ENCODE measurements at places on chromosomes 16 and 17.

GRCh38 chr16:84603140-84603816 is 14.6 kb downstream of the COTL1 start:
- DNase-seq = peak; percentile 96

DNA sequence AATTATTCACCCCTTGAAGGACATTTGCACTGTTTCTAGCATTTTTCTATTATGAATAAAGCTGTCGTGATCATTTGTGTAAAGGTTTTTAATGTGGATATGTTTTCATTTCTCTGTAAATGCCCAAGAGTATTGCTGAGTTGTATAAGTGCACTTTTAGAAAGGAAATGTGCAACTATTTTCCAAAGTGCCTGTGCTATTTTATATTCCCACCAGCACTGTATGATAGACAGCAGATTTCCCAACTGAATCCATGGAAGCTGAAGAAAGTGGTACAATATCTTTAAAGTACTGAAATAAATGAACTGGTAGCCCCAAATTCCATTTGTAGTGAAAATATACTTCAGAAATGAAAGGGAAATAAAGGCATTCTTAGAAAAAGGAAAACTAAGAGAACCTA is 238.4 kb downstream of the BCAS3 start:
- DNase-seq = no peak

DNA sequence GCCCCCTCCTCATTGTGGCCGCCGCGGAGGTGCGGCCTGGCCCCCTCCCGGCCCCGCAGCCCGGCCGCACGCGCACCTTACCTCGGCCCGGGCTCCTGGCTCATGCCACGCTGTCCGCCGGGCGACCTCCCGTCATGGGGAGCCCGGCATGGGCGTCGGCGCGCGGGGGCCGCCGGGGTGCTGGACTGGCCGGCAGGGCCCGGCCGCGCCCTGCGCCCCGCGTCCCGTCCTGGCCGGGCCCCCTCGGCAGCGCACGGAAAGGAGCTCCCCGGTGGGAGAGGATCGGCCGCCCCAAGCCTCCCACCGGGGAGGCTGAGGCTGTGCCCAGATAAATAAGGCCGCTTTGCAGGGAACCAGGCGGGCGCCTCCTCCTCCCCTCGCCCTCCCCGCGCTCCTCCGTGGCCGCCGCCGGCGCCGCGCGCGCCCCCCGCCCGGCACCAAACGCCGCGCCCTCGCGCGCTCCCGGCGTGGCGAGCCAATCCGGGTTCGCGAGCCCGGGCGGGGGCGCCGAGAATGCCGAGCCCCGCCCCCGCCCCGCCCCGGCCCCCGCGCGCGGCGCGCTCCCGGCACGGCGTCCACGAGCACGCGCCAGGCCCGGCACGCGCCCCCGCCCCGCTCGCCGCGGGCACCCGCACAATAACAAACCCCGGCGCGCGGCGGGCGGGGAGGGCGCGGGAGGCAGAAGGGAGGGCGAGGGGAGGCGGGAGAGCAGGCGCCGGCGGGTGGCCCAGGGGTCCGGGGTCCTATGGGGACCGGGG is at the start of gene FBXL16:
FBXL16 (minus strand) TSS at position 371 of the 758 bp plus-strand sequence. CDS start 8,396 bp downstream, outside the sequence.
- DNase-seq = no peak

DNA sequence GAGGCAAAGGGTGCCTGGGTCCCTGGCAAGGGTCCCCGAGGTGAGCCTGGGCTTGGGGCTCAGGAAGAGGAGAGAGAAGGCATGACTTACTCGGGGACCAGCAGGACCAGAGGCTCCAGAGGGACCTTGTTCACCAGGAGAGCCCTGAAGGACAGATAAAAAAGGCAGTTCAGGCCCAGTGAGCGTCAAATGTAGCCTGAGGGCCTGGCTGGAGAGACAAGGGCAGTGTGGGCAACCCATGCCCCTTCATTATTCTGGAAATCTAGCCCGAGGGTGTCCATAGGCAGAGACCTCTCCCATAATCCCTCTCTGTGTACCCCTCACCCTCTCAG is 14.1 kb downstream of the COL1A1 start:
- DNase-seq = no peak

- DNase-seq = no peak
Measured at GRCh38 chr17:42067371-42068091, 17.1 kb upstream of the C17orf113 start.

DNA sequence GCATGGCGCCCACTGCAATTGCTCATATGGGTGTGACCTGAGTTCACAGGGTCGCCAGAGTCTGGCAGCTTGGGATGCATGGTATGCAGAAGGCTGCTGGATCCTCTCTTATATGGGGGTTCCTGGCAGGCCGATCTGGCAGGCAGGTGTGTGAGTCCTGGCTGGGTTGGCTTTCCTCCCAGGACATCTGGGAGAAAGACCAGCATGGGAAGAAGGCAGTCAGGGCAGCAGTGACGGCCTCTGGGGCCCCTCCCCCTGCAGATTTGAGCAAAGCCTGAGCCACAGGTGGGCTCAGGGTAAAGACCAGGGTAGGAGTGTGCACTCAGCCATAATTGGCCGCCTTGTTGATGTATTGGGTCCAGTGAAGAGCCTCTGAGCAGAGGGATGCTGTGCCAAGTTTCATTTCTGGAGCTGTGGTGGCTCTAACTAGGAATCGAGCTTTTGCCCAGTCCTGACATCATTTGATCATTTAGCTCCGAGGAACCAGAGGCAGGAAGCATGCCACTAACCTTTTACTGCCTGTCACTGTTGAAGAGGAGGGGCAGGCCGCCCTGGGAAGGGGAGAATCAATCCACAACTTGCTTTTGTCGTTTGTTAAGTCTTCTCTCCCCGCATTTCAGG is 174.3 kb downstream of the CCDC182 start:
- no peak for DNase-seq

DNA sequence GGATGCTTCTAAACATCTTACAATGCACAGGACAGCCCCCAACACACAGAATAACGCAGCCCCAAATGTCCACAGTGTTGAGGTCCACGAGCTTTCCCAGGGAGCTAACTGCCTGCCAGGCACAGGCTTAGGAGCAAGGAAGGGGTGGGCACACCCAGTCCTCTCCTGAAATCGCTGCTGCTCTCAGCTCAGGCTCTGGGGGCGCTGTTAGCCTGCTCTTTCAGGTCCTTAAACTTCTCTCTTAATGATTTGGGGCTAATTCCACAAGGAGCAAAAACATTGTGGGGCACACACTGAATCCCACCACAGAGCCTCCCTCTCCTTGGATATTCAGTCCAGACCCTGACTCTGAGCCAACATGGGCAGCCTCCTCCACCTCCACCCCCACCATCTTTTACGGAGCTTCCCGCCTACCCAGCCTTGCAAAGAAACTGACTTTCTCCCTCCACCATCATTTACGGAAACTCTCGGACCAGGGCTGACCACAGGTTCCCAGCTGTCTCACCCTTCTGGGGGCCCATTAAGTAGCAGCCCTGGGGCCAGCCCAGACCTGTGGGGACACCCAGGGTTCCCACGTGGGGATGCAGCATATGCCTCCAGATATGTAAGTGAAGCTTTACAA is 1.1 kb downstream of the CD300H start:
- DNase-seq = no peak

DNA sequence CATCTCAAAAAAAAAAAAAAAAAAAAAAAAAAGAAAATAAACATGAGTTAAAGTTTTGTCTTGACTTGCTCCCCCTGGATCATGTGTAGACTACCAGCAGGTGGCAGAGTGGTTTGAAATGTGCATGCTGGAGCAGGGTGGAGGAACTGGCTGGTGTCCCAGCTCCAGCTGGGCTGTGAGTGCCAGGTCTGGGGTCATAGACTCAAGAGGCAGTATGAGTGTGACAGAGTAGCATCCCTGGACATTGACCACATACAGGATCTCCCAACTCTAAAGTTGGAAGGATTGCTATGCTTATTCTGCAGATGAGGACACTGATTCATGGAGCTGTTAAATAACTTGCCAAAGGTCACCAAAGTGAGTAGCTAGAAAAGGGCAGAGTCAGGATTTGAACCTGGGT is 198.0 kb upstream of the MPHOSPH6 start:
- peak; percentile 23 for DNase-seq

DNA sequence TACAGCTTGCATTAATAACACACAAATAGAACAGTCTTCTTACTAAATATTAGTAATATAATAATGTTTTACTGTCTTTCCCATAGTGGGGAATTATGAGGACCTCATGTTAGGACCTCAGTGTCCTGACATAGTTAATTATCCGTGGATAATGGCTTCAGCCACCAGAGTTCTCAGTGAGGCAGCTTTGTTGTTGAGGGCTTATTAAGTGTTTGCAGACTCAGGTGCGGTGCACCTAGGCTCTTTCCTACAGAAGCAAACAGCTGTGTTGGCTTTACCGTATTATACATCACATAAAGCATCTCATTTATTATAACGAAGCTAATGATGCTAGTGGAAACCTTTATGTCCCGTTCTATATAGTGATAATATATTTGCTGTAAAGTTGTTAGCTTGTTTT is 246.7 kb downstream of the FTO start:
- no peak for DNase-seq

DNA sequence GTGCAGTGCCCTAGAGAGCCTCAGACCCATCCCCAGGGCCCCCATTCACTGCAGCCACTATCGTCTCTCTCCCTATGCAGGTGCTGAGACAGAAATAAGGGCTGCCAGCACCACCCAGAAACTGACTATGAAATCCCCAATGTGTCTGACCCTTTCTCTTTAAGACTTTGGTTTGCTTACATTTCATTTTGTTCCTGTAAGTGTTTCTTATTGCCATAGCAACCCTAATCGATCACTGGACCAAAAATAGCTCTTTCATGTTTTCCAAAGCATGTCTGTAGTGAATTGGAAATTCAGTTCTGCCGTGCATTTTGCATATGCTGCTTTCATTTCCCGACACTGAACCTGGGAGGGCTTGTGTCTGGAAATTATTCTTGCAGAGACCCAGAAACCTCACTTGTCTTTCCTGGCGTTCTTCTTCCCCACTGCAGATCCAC is 148.7 kb upstream of the NOL11 start:
- DNase-seq = no peak

DNA sequence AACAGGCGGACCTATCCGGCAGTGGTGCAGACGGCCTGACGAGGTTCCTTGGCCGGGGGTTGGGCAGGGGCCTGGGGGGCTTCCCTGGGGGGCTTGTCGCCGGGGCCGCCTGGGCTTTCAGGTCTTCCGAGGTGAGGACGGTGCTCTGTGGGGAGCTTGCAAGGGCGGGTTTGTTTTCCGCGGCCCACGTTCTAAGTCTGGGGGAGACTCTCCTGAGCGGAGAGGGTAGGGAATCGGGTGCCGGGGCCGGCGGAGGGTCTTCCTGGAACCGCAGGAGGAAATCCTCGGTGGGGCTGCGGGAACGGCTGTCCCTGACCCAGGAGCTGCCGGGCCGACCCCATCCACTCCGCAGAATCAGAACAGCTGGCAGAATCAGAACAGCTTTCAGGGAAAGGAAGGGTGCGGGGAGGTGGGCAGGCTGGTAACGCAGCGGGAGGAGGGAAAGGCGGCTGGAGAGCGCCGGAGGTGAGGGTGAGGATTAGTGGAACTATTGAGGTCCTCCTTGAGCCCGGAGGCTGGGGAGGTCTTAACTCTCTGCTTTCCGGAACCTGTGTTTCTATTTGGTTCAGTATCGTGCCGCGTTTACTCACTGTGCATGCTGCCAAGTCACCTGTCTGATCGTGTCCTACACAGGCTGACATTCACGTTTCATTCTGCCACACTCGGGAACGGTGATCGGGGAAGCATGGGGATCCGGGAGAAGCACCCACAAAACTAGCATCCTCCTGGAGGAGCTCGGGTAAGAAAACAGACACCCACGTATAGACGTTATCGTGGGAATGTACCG is 28.9 kb downstream of the CPSF4L start:
- peak; percentile 48 for DNase-seq

GRCh38 chr16:31727553-31727952 is 146.1 kb upstream of the ZNF267 start:
- DNase-seq = peak; percentile 2

DNA sequence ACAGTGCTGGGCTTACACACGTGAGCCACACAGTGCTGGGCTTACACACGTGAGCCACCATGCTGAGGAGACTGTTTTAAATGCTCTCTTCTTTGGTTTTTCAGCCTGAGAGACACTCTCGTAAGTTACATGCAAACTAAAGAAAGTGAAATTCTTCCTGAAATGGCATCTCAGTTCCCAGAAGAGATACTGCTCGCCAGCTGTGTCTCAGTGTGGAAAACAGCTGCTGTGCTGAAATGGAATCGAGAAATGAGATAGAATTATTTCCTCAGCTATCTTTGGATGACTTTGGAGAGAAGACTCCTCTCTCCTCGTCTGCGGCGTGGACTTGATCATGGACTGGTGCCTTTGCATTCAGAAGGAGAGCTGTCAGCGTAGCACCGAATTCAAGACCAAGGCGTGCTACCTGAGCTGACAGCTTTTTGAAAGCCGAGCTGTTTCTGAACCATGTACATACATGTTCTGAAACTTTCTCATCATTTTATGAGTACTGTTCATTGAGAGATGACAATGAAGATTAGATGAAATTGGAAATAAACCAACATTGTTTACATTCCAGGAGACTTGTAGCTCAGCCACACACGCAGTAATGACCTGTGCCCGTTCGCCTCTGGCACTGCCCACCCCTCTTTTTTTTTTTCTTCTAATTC is 21.6 kb upstream of the ENDOV start:
- no peak for DNase-seq

DNA sequence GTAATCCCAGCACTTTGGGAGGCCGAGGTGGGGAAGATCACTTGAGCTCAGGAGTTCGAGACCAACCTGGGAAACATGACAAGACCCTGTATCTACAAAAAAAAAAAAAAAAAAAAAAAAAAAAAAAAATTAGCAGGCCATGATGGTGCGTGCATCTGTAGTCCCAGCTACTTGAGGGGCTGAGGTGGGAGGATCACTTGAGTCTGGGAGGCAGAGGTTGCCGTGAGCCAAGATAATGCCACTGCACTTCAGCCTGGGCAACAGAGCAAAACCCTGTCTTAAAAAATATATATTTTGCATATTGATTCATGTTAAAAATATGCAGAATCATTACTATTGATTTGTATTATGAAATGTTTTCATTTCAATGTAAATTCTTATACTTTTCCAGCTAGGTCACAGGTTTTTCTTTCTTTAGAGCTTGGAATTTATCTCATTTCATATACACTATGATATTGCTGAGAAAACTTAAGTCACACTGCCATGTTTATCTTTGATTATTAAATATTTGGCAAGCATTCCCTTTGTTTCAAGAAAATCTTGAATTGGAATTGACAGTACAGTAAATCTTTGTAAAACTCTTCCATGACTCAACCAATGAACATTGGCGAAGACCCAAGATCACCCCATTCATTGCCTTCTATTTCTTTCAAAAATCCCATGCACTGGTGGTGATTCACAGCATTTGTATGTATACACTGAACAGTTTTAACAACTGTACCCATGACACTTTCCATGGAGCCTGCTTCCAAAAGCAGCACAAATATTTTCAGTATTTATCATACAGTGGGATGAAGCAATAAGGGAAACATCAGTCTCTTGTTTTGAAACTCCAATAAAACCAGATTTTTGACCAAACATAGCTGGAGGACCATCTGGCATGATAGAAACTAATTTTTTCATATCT is 83.5 kb upstream of the TNRC6A start:
- peak; percentile 100 for DNase-seq

DNA sequence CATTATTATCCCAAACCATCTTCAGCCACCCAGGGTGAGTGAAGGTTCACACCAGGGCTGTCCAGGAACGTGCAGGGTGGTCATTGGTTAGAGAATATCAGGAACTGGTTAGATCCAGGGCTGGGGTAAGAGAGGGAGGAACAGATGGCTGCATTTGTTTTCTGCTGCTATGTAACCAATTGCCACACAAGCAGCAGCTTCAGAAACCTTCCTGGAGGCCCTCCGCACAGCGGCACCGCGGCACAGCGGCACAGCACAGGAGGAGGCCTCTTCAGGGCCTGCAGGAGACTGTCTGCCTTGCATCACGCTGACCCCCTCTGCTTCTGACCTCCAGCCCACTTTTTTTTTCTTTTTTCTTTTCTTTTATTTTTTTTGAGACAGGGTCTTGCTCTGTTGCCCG is 86.1 kb downstream of the KCNJ12 start:
- no peak for DNase-seq

- no peak for DNase-seq
Measured at GRCh38 chr16:74825016-74825415, 50.4 kb upstream of the FA2H start.
